T-helper 1 cell (primary cell): ENCODE measurements at places on chromosomes 7 and 10.

DNA sequence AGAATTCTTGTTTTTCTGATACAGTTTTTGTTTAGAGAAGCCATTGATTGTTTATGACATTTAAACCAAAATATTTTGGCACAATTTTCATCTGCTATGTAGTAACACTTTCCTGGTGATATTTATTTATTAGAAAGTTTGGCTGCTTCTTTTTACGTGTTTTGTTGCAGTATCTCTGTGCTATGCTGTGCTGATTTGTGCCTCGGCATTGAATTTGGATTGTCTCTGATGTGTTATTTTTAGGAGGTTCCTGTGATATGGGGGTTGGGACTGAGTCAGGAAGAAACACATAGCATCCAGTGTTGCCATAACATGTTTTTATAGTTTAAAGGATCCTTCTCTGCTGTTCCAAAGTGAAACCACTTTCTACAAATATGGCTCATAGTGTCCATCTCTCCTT is 1197.7 kb upstream of the LRRN3 start:
- no peak for DNase-seq

DNA sequence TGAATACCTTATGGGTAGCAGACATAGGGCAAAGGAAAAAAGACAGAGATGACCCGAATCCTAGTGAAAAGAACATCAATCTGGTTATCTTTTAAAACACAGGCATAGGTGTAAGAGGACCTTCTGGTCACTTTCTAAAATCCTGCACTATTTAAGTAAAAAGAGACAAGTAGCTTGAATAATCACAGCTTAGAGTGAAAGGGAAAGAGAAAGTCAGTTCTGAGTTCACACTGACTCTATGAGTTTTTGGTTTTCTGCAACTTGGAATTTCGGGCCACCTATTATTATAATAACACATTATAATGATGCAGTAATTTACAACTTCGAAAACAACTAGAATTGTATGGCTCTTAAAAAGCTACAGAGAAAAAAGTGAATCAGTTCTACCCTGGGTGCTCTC is 247.8 kb downstream of the DOCK4 start:
- DNase-seq, result no peak

DNA sequence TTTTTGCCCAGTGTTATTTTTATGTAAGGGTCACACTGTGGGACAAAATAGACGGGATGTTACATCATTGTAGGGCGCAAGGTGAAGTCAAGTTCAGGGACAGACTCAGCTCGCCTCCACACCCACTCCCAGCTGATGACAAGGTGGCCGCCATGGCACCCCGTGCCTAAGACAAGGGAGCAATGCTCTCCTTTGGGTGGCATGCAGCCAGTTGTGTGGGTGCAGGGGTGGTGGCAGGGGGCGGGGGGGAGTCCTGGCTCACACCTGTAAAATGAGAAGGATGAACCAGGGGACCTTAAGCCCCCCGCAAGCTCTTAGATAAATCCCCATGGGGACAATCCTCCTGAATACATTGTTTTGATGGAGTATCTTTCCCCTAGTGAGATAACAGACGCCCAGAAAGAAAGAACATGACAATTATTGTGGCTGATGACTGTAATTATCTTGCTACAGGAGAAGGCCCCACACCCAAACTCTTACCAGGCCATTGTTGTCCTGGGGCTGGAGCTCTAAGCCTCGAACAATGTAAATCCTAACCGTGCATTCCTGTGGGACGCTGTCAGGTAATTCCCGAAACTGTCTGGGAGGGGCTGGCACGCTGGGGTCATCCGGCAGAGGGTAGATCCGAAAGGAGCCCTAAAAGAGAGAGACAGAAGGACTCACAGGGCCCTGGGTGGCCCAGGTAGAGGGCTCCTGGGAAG is 148.7 kb downstream of the MYOF start:
- no peak for DNase-seq

DNA sequence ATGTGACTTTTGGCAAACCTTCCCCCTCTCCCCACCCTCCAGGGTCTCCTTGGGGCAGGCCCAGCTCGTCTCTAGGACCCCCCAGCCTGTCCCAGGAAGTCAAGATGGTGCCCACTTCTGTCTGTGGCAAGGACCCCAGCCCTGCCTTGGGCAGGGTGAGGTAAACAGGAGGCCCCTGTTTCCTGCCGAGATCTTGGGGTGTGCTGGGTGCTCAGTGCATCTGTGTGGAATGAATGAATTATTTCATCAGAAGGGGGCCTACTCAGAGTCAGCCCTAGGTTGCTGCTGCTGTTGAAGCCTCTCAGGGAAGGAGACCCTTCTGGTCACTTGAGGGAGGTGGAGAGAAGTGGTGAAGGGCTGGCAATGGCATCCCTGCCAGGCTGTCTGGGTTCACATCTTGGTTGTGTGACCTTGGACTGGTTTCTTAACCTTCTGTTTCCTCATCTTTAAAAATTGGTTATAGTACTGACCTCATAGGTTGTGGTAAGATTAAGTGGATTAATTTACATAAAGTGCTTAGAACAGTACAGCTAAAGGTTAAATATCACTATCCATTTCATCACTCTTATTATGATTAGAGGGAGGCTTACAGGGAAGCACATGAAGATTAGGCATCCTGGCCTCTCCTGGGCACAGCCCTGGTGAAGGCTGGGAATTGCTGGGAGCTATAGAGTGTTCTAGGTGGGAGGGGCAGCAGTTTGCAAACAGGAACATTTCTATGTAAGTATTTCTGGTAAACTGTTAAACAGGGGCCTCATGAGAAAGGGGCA is 67.7 kb downstream of the ZMIZ1 start:
- no peak for DNase-seq
